ENCODE measurements at places on chromosomes 5 and 9.

DNA sequence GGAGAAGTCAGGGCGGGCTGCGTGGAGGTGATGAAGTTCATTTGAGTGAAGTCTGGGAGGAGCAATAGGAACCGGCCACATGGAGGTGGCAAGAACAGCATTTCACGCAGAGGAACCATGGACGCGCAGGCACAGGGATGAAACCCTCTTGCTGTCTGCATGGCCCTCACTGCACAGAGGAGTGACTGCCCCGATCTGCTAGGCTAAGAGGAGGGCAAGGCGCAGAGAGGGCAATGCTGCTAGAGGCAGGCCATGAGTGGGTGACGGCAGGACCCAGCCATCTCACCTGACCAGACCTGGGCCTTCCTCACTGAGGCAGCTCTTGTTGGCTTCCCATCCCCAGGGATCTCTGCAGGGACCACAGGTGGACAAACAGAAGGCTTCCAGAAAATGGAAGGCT is 90.3 kb downstream of the BARX1 start:
- DNase-seq, result no peak

GRCh38 chr5:42518595-42519221 is 95.5 kb downstream of the GHR start:
- DNase-seq, result no peak

- DNase-seq, result no peak
These were observed 480.8 kb upstream of the CCNG1 start for GRCh38 chr5:162956570-162956969.

DNA sequence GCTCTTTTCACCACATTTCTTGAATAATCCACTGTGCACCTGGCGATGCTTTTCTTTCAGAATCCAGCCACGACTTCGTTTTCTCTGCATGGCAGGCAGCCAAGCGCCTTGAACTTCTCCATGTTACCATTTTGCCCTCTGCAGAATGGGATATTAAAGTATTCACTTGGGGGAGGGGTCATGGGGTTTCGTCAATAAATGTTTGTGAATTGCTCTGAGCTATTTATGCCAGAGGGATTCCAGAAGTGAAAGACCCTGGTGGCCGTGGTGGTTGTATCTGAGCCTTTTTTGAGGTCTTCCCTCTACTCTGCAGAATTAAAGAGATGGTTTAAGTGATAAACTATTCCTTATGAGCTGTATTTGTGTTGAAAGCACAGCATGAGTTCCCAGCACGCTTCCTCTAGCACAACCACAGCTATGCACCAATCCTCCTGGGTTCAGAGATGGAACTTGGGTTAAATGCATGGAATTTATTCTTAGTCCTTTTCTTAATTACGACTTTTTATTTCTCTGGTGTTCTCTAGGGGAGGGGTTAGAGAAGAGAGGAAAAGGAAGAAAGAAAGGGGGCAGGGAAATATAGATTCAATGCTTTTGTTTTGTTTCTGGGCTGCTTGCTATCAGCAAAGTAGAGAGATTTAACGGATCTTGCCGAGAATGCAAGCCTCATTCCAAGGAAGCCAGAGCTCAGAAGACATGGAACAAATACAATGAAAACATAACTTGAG is 478.2 kb upstream of the TNC start:
- DNase-seq, result no peak
